Erythroblast (primary cell): ENCODE measurements at places on chromosomes 13 and 19.
A peak's percentile ranks its signal among the peaks of the same experiment; 100 is the strongest.

- no peak for DNase-seq
These were observed 161.1 kb downstream of the DCT start for GRCh38 chr13:94318418-94318817.

GRCh38 chr19:35963514-35963913 lies 27.3 kb downstream of the LRFN3 start:
- DNase-seq: peak; percentile 34

GRCh38 chr13:22212576-22212975 lies 541.7 kb downstream of the FGF9 start:
- DNase-seq: no peak

DNA sequence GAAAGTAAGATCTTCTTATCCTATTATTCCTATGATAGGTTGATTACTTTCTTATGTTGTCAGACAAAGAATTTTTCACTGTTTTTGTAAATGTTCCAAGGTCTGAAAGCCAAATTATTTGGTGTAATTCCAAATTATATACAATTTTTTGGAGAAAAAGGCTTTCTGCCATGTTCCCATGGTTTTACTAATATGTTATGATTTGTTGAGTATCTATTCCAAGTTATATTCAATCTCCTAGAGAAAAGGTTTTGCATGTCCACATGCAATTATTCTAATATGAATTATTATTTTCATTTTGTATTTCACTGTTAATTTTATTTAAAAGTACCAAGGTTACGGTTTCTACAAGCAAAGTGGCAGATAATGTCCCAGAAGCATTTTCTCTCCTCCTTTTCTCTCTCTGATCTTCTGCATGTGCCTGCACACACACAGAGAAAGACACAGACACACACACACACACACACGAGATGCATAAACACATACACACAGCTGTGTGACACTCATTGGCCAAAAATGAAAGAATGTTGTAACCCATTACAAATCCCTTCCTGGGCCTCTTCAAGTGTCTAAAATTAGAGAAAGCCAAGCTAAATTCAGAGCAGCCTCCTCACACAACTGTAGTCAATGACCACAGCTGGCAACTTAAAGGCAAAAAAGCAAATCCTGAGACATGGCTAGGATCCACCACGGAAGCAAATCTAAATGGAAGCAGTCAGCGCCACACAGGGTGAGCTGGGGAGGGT lies 621.0 kb downstream of the EFNB2 start:
- no peak for DNase-seq

GRCh38 chr13:94776300-94776699 lies 64.0 kb upstream of the SOX21 start:
- no peak for DNase-seq

GRCh38 chr13:35557475-35557874 lies 81.0 kb upstream of the MAB21L1 start:
- DNase-seq: no peak

DNA sequence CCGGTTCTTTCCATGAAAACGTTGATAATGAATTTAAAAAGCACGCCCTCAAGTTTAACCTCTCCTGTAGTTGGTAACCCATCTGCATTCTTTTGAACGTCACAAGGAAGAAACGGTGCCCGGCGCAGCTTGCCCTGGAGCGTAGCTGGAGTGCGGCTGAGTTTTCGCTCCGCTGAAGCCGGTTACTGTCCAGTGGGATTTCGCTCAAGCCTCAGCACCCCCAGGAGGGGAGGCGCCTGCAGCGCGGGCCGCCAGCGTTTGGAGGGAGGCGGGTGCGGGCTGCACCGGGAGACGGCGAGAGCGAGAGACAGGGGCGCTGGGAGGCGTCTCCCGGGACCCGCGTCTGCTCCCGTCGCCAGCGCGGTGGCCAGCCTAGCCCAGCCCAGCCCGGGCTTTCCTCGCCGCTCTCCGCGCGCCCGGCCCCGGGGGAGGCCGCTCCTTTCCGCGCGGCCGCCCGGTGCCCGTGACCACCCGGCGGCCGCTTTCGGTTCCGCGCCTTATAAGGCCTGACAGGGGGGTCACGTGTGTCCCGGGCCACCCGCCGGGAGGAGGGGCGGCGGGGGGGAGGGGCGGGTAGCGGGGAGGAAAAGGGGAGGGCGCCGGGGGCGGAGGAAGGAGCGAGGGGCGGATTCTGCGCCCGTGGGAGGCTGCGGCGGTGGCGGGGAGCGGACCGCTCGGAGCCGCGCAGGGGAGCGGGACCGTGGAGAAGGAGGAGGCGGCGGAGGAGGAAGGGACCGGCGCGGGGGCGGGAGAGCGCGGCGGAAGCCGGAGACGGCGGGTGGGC lies 8.3 kb upstream of the DGKH start:
- peak; percentile 87 for DNase-seq
